ENCODE measurements at places on chromosomes 12 and 14. TPM values are rescaled to one million over a fixed set of nuclear protein-coding genes. Genes with fewer than 3 reads are reported as not detected.

- DNase-seq = no peak
- H3K36me3 ChIP-seq = no peaks in the 10 kb centered on the region
- no peak overlapping the region for H3K4me3 ChIP-seq
- H3K27ac ChIP-seq = no peak overlapping the region
Measured at GRCh38 chr12:24989216-24989615, 40.3 kb upstream of the BCAT1 start.

DNA sequence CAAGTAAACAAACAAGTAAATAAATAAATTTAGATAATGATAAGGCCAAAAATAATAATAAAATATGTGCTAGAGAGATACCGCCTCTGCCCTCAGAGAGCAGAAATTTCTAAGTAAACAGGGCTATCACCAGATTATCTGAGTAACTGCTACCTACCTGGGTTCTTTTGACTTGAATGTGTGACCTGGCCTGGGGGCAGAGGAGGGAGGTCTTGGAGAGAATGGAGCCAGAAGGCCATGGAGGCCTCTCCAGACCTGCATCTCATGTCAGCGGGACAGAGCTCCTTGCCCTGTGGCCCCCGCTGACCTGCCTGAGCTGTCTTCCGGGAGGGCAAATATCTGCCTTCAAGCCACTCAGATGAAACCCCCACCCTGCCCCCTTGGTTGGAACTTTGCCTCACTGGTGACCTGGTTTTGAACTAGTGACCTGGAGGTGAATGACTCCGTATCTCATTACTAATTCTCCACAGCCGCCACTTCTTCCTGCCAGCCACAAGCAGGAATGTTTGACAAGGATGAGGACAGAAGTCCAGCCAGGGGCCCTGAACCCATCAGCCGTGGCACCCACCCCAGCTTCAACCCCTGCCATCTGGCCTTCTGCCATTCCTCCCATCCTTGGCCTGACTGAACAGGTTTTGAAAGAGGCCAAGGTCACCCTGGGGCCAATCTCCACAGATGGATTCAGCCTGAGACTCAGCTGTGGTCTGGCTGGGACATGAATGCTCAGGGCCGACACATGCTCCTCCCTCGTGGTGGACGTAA is 86.8 kb upstream of the PARP11 start:
- no peaks in the 10 kb centered on the region for H3K4me1 ChIP-seq
- no peak overlapping the region for H3K27ac ChIP-seq
- H3K27me3 ChIP-seq = no peaks in the 10 kb centered on the region
- H3K36me3 ChIP-seq = no peaks in the 10 kb centered on the region

GRCh38 chr14:67018720-67019119 is 170.5 kb upstream of the GARIN2 start:
- H3K4me3 ChIP-seq = no peak overlapping the region
- no peak overlapping the region for H3K27ac ChIP-seq
- DNase-seq = no peak
- no peaks in the 10 kb centered on the region for H3K36me3 ChIP-seq

- DNase-seq = no peak
- H3K4me3 ChIP-seq = no peak overlapping the region
- no peak overlapping the region for H3K27ac ChIP-seq
- no peaks in the 10 kb centered on the region for H3K27me3 ChIP-seq
- no peaks in the 10 kb centered on the region for H3K4me1 ChIP-seq
- H3K36me3 ChIP-seq = no peaks in the 10 kb centered on the region
Measured at GRCh38 chr12:100643246-100643645, 69.8 kb downstream of the GAS2L3 start.

DNA sequence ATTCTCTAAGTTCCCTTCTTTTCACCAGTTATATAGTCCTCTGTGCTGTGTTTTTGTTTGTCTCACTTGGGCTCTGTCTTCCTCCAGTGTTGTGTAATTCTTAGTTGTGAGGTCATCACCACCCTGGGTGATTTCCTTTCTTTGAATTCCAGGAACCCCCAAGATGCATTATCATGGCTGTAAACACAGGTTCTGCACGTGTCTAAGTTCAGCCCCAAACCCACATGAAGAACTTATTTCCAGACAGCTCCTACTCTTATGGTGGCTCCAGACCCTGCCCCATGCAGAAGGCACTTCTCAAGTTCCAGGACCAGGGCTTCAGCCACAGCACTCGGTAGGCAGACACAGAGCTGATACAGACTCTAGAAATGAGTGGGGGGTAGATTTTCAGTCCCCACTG is 560.5 kb downstream of the BCL11B start:
- no peaks in the 10 kb centered on the region for H3K4me1 ChIP-seq
- no peak for DNase-seq
- no peaks in the 10 kb centered on the region for H3K36me3 ChIP-seq
- H3K27ac ChIP-seq = no peak overlapping the region

DNA sequence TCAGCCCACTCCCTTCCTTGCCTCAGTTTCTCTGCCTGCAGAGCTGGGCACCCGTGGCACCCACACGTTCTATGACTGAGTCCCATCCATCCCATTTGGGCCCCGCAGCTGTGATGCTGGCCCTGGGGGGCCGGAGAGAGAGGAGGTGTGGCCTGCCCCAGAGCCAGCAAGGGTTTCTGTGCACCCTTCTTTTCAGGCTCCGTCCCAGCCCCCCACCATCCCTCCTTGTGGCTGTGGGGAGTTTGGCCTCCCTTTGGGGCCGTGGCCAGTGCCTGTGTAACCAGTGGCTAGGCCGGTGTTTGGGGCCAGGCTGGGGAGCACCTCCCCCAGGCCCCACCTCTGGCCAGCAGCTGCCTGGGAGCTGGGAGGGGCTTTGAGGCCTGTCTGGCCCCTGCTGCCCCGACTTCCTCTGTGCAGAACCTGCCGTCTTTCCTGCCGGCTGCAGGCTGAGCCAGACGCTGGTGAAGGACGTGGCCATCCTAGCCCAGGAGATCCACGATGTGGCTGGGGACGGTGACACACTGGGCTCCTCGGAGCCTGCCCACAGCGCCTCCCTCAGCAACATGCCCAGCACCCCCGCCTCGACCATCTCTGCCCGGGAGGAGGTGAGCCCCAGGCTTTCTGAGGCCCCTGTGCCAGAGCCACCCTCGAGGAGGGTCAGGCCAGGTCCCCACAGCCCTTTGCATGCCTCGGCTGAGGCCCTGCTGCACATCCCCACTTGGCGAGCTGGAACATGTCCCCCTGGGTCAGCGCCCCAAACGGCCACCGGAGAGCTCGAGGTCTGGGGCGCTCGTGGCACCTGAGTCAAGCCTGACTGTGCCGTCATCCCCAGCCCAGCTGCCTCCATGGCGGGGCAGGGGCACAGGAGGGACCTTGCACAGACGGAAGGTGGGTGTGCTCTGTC is 27.7 kb downstream of the CEP170B start:
- no peaks in the 10 kb centered on the region for H3K36me3 ChIP-seq
- H3K27me3 ChIP-seq = no peaks in the 10 kb centered on the region
- no peak overlapping the region for H3K4me3 ChIP-seq

DNA sequence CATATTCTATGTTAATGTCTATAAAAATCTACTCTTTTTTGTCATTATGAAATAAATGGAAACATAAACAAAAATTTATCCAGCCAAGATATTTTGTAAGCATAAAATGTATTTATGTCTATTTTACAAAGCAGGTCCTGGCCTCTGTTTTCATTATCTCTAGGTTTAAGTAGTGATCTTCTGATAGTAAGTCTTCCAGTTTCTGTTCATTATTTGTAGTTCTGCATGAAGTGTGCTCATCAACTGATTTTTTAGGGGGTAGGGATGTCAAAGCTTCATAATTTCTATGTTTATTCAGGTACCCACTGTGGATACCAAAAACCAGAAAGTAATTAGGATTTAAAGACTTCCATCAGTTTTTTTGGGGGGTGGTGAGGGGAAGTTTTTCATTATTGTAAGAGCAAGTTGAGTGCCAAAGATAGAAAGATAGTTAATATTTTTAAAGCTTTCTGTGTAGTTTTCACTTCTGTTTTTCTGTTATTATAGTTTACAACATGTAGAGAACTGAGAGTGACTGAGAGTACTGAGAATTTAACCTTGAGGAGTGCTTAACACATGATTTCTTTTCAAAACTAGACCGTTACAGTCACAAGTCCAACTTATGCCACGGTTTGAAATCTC is 30.6 kb upstream of the LMO3 start:
- DNase-seq = no peak
- no peak overlapping the region for H3K4me3 ChIP-seq
- no peak overlapping the region for H3K27ac ChIP-seq
- H3K4me1 ChIP-seq = no peaks in the 10 kb centered on the region

- no peaks in the 10 kb centered on the region for H3K4me1 ChIP-seq
- H3K4me3 ChIP-seq = no peak overlapping the region
- H3K36me3 ChIP-seq = no peaks in the 10 kb centered on the region
- no peak overlapping the region for H3K27ac ChIP-seq
Measured at GRCh38 chr14:36997843-36998242, 174.6 kb downstream of the SLC25A21 start.

- no peaks in the 10 kb centered on the region for H3K36me3 ChIP-seq
- H3K4me3 ChIP-seq = no peak overlapping the region
- DNase-seq = no peak
- no peaks in the 10 kb centered on the region for H3K27me3 ChIP-seq
Measured at GRCh38 chr12:4266990-4267389, 6.6 kb upstream of the CCND2 start.

DNA sequence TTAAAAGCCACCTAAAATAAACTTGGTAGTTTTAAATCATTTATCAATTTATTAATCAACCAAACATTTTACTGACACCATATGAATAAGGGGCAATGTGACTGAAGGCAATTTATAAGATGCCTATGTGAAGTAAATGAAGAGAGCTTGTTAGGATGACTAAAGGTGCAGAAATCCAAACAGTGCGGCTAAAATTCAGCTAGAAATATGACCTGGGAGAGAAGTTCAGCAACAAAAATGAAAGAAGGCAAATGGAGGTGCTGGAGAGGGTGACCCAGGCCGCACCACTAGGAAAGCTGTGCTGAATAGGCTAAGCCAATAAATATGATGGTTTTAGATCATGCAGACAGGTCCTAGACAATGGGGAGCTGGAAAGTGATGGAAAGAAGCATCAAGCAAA is 403.7 kb downstream of the BTG1 start:
- H3K36me3 ChIP-seq = no peaks in the 10 kb centered on the region
- DNase-seq = no peak
- no peak overlapping the region for H3K27ac ChIP-seq
- no peaks in the 10 kb centered on the region for H3K27me3 ChIP-seq
- H3K4me3 ChIP-seq = no peak overlapping the region

DNA sequence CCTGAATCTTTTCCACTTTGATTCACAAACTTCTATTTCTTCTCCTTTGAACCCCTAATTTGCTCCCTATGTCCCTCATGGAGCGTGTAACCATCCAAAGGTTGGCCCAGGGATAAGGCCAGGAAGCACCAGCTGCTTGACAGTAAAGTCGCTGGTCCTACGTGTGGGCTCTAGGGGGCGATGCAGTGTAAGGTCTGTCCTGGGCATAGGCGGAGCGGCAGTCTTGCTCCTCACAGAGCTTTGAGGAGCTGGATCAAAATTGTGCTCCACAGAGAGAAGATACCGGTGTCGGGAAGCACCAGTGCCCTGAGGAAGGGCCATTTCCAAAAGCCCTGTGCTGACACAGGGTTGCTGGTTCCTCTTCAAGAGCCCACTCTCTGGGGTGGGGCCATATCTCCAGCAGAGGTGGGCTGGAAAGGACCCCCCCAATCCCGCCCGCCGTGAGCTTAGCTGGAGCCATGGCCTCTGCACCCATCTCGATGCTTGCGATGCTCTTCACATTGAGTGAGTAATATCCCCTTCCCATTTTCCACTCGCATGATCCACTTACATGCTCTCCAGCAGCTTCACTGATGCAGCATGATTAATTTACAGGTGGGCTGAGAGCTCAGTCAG is 49.9 kb upstream of the OR4E1 start:
- H3K4me3 ChIP-seq = no peak overlapping the region
- no peak overlapping the region for H3K27ac ChIP-seq
- no peak for DNase-seq
- no peaks in the 10 kb centered on the region for H3K4me1 ChIP-seq
- no peaks in the 10 kb centered on the region for H3K27me3 ChIP-seq
- no peaks in the 10 kb centered on the region for H3K36me3 ChIP-seq

DNA sequence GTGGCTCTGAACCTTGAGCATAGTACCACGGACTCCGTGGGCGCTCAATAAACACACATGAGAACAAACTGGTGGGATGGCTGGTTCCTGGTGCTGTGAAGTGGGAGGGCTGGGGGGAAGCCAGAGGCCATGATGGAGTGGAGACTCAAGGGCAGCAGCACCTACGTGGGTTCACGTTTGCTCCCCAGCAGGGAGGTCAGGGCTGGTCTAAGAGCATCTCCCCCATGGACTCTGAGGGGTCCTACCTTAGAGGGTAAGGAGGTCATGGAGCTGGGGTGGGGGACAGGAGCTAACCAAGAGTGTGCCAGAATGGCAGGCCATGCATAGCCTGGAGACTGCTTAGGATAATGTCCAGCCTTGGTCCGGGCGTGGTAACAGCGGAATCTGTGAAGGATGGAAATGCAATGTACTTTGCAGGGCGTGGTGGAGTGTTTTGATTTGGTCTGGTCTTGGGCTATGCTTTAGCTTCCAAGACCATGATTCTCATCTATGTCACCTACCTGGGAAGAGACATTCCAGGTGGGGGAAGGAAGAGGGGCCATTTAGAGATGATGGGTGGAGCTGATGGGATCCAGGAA is 103.0 kb downstream of the PRMT8 start:
- H3K27ac ChIP-seq = no peak overlapping the region
- DNase-seq = peak; percentile 20
- no peaks in the 10 kb centered on the region for H3K4me1 ChIP-seq
- no peaks in the 10 kb centered on the region for H3K36me3 ChIP-seq
- no peaks in the 10 kb centered on the region for H3K27me3 ChIP-seq
- no peak overlapping the region for H3K4me3 ChIP-seq

DNA sequence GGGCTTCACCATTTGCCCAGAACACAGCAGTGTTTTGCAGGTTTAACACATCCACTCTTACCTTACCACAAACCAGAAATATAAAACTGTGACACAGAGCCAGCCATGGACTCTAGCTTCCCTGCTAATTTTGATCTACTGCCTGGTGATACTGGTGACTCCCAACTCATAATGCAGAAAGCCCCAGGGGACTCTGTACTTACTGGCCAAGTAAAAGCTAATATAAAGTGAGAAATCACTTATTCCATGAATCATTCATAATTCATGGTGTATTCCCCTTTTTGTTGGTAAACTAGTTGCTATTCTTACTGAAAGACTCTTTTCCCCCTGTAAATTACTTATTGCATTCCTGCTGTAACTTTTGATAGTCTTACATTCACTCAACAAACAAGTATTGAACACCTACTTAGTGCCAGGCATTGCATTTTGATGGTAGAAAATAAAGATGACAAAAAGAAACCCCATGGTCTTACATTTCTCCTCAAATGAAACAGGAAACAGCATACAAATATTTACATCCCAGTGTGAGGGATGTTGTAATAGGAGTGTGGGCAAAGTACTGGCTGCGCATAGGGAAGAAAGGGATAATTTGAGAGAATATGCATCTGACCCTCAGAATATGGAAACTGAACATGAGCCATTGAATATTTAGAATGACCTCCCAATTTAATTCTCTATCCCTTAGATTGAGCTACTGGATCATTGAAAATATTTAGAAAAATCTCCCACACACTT is 279.6 kb downstream of the PDZRN4 start:
- no peak overlapping the region for H3K27ac ChIP-seq
- DNase-seq = no peak
- no peak overlapping the region for H3K4me3 ChIP-seq
- H3K27me3 ChIP-seq = no peaks in the 10 kb centered on the region
- no peaks in the 10 kb centered on the region for H3K36me3 ChIP-seq
- no peaks in the 10 kb centered on the region for H3K4me1 ChIP-seq

PLCZ1 gene
- total RNA-seq = 0.66 TPM

PSEN1 gene
- total RNA-seq = 44.4 TPM

KLRB1 gene
- total RNA-seq = 1.1 TPM

GDF3 gene
- 0.84 TPM for total RNA-seq

PAX9 gene
- total RNA-seq = 0.48 TPM

SAMD15 gene
- total RNA-seq = 0.71 TPM

All from aorta (tissue), 5 donors.